Left kidney (tissue), 8 donors: ENCODE measurements at places on chromosomes 2 and 18. TPM values are rescaled to one million over a fixed set of nuclear protein-coding genes. Genes with fewer than 3 reads are reported as not detected.

The PLEKHB2 gene
- 89.2 TPM for polyA plus RNA-seq

The UPP2 gene
- polyA plus RNA-seq: 11.2 TPM

The CDH2 gene
- polyA plus RNA-seq: 109 TPM

The MBD5 gene
- polyA plus RNA-seq: 52.6 TPM

The MLPH gene
- 3.6 TPM for polyA plus RNA-seq

The ALPP gene
- polyA plus RNA-seq: not detected
